T-helper 2 cell treated with Interferon-gamma antibody and Interleukin-4, amounts not matched to agents 100 ng/mL and 5 ng/mL, for 36 hours (primary cell): ENCODE measurements at places on chromosomes 1 and 21. TPM values are rescaled to one million over a fixed set of nuclear protein-coding genes. Genes with fewer than 3 reads are reported as not detected.

The RUNX3 gene
- 93.0 and 98.8 TPM in 2 replicates for total RNA-seq

The UBQLN4 gene
- 36.8 and 37.2 TPM in 2 replicates for total RNA-seq

The PLXNA2 gene
- total RNA-seq = 0.39 and 0.89 TPM in 2 replicates

The CACNA1S gene
- not detected in 2 replicates for total RNA-seq

The MX1 gene
- 155 and 163 TPM in 2 replicates for total RNA-seq

The PLA2G2F gene
- total RNA-seq = not detected in 2 replicates

The KANK4 gene
- not detected in 2 replicates for total RNA-seq

The POGK gene
- 40.5 and 42.3 TPM in 2 replicates for total RNA-seq

The SLC26A9 gene
- total RNA-seq = not detected in 2 replicates

The USH2A gene
- not detected in 2 replicates for total RNA-seq

The RAB7B gene
- not detected in 2 replicates for total RNA-seq

The C2CD4D gene
- 0.68 and 1.1 TPM in 2 replicates for total RNA-seq

The SH3BGR gene
- total RNA-seq = 0.75 and 1.0 TPM in 2 replicates

The KRTAP12-2 gene
- not detected in 2 replicates for total RNA-seq

The OR10Z1 gene
- not detected in 2 replicates for total RNA-seq

The PIGR gene
- total RNA-seq = not detected in 2 replicates

The CEP350 gene
- total RNA-seq = 51.2 and 51.3 TPM in 2 replicates

The RXFP4 gene
- 0.14 TPM in 2 replicates for total RNA-seq

The VAV3 gene
- total RNA-seq = 2.5 and 3.1 TPM in 2 replicates

The SPATA17 gene
- total RNA-seq = not detected in 2 replicates

The DISP3 gene
- total RNA-seq = 0.34 and 0.50 TPM in 2 replicates

The GJA5 gene
- not detected in 2 replicates for total RNA-seq

The SYT2 gene
- total RNA-seq = not detected in 2 replicates

The DEPDC1 gene
- 24.2 and 24.5 TPM in 2 replicates for total RNA-seq

The IGSF5 gene
- total RNA-seq = not detected in 2 replicates

The ACTA1 gene
- 0.16 TPM in 1 of 2 replicates, not detected in the other for total RNA-seq

The NBL1 gene
- total RNA-seq = 25.8 and 27.6 TPM in 2 replicates

The RYR2 gene
- 0.39 and 0.45 TPM in 2 replicates for total RNA-seq

The BTF3L4 gene
- 37.9 and 39.4 TPM in 2 replicates for total RNA-seq

The MKNK1 gene
- 71.7 and 75.4 TPM in 2 replicates for total RNA-seq

The SPRR2G gene
- total RNA-seq = not detected in 2 replicates

The VTCN1 gene
- not detected in 2 replicates for total RNA-seq

The C1orf87 gene
- not detected in 2 replicates for total RNA-seq

The IQGAP3 gene
- total RNA-seq = 16.1 and 16.4 TPM in 2 replicates

The LEPR gene
- total RNA-seq = 1.9 and 2.0 TPM in 2 replicates

The SH2D5 gene
- total RNA-seq = 0.07 TPM in 1 of 2 replicates, not detected in the other

The RIIAD1 gene
- total RNA-seq = not detected in 2 replicates

The HSD3B1 gene
- not detected in 2 replicates for total RNA-seq
